Activated CD8-positive, alpha-beta memory T cell treated with anti-CD3 and anti-CD28 coated beads, Interleukin-2, amount 50 U/mL, for 4 hours (primary cell): ENCODE measurements at places on chromosomes 6 and 20.

- DNase-seq: no peak
These were observed 77.3 kb downstream of the TRMT11 start for GRCh38 chr6:126063512-126064146.

- no peak for DNase-seq
These were observed 5.0 kb upstream of the ZBTB24 start for GRCh38 chr6:109488001-109488400.

GRCh38 chr6:137104926-137105325, 60.2 kb upstream of the IL20RA start:
- no peak for DNase-seq

DNA sequence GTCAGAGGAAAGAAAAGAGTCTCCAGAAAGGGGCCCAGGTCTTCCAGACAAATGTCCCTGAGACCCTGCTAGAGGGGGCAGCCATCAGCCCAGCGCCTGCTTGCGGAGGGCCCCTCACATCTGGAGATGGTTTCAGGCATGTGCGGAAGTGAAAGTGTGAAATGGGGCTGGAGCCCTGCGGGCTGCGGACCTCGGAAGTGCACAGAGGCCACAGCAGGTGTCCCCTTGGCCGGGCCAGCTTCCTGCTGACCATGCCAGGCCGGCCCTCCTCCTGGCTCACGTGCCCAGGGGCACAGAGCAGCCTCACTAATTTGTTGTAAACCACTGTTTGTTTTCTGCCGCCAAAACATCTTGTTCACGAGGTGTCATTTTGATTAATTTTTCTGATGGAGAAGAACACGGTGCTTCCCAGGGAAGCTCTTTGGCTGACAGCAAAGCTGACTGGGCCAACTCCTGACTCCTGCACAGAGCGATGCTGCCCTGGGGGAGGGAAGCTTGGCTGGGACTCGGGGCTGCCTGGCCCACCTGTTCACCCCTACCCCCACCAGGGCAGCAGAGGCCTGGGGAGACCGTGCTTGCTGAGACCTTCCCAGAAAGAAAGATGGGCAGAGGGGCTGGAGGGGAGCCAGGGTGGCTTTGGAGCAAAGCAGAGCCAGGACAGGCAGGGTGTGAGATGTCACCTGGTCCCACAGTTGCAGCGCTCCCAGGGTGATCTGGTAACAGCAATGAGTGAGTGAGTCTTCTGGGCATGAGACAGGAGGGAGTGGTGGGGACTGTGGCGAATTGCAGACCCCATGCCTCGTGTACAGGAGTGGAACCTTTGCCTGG, 54.2 kb downstream of the BCAS4 start:
- DNase-seq: no peak

- no peak for DNase-seq
These were observed 4.3 kb downstream of the RPP40 start for GRCh38 chr6:4999586-4999985.

DNA sequence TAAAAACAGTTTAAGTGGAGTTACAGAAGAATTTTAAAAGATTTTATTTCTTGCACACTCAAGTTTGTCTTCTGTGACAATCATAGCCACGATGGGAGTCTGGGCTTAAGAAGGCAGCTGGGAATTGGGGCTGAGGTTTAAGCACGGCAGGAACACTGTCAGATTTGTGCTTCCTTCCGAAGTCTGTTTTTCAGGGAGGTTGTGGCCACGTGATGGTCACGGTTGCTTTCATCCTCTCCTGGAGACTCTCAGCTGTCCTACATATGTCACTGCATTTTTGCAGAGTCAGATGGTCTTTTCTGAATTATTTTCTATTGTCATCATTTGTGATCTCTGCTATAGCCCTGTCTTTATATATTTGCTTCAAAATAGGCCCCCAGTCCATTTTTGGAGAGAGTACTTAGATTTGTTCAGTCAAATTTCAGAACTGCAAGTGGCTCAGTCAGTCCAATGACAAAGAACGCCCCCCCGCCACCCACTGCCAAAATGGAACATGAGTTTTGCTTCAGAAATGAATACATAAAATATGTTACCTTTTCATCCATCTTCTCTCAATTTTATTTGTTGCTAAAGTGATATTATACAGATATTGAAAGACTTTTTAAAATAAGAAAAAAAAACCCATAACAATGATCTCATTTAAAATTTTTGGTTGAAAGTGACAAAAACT, 111.8 kb upstream of the ZFP64 start:
- DNase-seq: no peak

DNA sequence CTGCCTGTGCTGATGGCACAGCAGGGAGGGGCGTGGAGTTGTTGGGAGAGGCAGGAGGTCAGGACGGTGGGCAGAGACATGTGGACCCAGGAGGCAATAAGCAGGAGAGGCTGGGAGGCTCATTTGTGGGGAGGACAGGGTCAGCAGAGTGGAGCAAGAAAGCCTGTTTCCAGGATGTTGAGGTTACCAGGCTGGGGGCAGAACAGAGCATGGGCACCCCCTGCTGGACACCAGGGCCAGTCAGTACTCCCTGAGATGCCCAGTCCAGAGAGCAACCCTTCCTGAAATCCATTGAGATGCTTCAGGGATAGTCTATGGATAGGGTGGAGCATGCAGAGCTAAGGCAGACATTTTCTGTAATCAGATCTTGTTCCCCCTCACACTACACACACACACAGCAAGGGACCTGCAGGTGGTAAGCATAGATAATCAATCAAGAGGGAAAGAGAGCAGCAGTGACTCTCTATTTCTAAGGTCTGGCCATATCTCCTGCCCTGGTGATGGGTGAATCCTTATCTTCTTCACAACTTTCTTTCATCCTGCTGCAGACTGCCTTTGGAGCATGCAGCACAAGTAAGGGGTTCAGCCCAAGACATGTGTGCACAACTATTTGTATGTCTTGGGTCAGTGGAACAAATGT, 41.7 kb downstream of the MOCS1 start:
- DNase-seq: no peak

- DNase-seq: no peak
These were observed 11.3 kb upstream of the ABRACL start for GRCh38 chr6:139017227-139017626.

DNA sequence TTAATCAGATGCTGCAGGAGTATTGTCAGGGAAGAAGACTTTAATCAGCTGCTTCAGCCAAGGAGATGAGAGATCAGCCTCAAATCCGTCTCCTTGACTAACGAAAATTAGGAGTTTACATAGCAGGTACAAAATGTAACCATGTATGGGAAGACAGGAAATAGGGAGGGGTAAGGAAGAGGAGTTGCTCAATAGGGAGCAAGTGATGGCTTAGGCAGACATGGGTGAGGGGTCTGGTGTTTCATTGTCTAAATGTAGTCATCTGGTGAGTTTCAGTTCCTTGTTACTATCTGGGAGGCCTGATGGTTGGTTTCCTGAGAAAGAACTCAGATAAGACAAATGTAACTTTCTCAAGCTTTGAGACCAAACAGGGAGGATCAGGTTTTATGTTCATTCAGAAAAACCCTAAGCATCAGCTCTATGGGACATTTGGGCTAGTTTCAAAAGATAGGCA, 217.3 kb upstream of the SULF2 start:
- DNase-seq: no peak

DNA sequence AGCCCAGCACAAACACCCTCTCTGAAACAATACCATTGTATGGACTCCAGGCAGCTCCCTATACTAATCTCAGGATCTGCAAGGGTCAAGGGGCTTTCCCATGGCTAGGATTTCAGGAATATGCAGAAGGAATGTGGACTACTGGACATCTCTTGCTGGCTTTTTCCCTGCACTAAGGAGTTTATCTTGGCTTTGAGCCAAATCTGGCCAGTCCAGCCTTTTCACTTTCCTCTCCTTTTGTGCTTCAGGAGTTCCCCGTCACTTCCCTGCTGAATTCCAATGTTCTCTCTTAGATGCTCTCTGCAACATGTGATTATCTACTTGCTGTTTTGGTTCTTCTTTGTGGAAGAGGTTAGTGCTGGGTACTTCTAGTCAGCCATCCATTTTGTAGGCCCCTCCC, 568.2 kb downstream of the HDGFL1 start:
- DNase-seq: no peak

DNA sequence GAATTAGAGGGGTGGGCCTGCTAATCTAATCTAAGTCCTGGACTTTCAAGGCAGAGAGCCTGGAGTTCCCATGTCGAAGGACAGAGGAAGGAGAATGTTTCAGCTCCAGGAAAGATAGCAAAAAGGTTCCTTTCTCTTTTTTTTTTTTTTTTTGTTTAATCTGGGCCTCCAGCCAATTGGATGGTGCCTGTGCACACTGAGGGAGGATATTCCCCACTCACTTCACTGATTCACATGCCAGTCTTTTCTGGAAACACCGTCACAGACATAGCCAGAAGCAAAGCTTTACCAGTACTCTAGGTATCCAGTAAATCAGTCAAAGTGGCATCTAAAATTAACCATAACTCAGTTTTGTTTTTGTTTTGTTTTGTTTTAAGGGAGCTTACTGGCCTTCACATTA, 721.1 kb downstream of the TENT5A start:
- no peak for DNase-seq

DNA sequence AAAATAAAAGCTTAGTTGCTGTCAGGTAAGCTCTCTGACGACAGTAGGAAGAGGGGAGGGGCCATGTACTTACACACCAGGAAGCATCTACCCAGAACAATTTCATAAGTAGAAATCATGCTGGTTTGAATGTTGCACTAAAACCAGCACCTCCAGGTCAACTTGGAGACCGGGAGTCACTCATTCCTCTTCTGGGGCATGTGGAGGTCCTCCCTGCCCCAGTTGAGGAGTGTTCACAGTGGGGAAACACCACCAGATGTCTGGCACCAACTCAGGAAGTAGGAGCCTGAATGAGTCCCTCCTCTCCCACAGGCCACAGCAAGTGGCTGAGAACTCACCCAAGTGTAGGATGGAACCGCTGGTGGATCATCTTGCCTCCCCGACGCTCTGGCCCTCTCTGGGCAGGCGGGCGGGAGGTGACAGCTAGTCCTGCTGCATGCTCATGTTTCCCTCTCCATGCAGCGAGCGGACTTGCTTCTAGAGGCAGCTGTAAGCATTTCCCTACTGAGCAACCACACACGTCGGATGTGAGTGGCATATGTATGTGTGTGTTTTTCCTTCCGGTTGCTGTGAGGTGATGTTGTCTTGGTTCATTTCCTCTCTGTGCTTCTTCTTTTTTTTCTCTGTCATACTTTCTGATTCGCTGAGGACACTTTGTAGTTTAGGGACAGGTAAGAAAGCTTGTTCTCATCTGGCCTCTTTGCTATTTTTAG, 149.5 kb upstream of the NEDD9 start:
- DNase-seq: peak; percentile 64

DNA sequence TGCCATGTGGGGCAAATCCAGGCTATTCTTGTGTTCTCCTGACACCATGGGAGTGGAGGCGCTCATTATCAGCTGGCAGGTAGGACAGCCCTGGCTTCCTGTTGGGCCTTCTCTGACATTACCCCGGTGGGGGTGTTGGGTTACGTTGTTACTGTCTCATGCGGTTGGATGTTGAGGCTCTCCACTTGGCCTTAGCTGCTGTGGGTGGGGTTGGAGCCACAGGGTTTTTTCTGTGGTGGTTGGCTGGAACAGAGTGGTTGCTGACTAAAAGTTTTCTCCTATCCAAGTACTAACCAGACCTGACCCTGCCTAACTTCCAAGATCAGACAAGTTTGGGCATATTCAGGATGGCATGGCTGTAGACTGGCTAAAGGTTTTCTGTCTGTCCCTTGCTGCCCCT, 20.2 kb downstream of the RIPK1 start:
- DNase-seq: no peak

DNA sequence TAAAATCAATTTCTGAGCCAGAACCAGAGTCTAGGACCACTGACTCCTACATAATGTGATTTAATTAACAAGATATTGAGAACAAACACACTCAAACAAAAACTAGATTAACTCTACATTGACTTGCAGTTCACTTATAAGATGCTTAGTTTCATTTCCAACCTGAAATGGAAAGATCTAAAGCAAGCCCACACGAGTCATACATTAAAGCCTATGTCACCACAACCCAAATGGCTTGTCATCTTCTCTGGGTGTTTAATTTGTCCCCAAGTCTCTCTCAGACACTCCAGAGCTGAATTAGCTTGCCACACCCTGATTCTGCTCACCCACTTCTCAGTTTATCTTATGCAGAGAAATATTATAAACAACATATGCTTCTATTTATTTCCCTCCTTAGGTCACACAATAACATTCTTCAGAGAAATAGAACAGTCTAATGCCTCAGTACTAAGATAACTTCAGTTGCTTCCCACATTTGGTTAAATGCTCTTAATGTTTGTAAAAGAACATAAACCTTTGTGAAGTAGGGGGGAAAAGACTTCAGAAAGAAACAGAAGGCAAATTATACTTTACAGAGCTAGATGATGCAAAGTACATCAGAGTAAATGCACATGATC, 8.8 kb upstream of the FBXO30 start:
- no peak for DNase-seq

DNA sequence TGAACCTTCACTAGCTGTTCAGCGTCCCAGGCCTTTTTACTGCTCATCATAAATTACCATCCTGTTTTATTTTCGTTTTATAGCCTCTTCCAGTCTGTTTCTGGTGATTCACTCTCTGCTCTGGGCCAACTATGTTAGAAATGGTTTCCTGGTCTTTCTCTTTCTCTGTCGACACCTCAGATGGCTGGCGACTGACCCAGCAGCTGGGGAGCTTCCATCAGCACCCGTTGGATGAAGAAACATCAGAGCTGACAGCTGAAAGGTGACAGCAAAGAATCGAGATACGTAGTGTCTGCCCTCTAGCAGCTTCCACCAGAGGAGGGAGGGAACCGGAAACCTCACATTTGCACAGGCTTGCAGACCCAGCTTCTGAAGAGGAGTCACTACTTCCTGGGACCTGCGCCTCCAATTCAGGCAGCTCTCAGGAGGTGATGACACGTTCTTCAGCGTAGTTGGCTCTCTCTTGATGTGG, 82.9 kb upstream of the MLN start:
- no peak for DNase-seq

- DNase-seq: no peak
These were observed 11.4 kb downstream of the CTSZ start for GRCh38 chr20:58995461-58996225.

GRCh38 chr6:148500402-148500801, 157.8 kb downstream of the SASH1 start:
- no peak for DNase-seq

DNA sequence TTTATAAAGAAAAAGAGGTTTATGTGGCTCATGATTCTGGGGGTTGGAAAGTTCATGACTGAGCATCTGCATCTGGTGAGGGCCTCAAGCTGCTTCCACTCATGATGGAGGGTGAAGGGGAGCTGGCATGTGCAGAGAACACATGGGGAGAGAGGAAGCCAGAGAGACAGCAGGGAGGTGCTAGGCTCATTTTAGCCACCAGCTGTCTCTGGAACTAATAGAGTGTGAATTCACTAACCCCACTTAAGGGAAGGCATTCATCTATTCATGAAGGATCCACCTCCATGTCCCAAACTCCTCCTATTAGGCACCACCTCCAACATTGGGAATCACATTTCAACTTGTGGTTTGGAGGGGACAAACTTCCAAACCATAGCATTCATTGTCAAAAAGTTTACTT, 137.3 kb upstream of the PMEPA1 start:
- no peak for DNase-seq

- DNase-seq: peak; percentile 42
These were observed 744 bp downstream of the VSX1 start for GRCh38 chr20:25081065-25081729.

DNA sequence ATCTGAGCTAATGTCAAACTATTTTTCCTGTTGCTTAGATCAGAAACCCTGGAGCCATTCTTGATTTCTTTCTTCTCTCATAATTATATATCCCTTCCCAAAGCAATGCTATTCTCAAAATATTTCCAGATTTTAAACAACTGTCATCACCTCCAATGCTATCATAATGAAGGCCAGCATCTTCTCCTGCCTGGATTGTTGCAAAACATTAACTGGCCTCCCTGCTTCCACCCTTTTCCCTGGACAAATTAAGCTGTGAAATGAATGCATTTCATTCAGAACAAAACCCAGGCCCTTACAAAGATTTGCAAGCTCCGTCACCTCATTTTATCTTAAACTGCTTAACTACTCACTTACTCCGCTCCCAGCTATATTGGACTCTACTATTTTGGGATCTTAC, 535.3 kb upstream of the HS3ST5 start:
- DNase-seq: no peak
